ENCODE measurements at places on chromosomes 4 and X.

GRCh38 chrX:119757979-119758730 lies at the start of gene SOWAHD:
Gene SOWAHD (plus strand): TSS chrX:119758588. CDS start chrX:119758668, 80 bp downstream.
- DNase-seq = peak; percentile 25

- peak; percentile 65 for DNase-seq
Measured at GRCh38 chrX:135421537-135421931, 210 bp upstream of the SMIM10L2A start.

GRCh38 chr4:80138551-80139538 lies 58.5 kb upstream of the PRDM8 start:
- DNase-seq = no peak

- DNase-seq = no peak
Measured at GRCh38 chr4:38166082-38166481, 205.9 kb downstream of the PTTG2 start.

GRCh38 chr4:13212936-13213335 lies 271.2 kb downstream of the RAB28 start:
- no peak for DNase-seq

DNA sequence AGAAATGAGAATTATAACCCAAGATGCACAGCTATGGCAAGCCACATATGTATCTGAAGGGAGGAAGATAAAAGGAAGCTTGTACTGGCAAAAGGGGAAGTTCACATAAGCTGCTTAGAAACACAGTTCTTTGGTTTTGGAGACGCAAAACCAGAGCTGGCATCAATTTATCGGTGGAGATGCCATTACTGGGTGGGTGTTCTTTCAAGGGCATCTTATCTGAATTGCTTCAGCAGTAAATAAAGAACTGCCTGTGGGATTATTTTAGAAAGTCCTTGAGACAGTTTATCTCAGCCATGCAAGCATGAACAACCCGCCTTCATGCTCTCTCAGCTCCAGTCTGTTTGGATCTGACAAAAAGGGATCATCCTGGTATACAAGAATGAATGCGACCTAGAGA lies 60.8 kb downstream of the DDX60 start:
- DNase-seq = no peak

- no peak for DNase-seq
Measured at GRCh38 chrX:25872786-25873185, 265.4 kb upstream of the MAGEB18 start.

GRCh38 chr4:184280591-184281071 lies 63.0 kb upstream of the ENPP6 start:
- no peak for DNase-seq

DNA sequence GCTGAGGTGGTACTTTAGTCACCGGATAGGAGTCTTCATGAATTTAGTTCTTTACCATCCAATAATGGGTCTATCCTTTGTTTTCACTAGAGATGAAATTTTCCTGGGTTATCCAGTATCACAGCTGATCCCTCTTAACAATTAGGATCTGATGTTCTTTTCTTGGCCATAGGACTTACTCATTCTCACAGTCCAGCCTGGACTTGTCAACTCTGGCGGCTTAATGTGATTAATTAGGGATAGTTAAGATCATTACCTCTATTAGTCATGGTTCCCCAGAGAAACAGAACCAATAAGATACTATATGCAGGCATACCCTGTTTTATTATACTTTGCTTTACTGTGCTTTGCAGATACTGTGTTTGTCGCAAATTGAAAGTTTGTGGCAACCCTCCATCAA lies 272.7 kb upstream of the FAT4 start:
- no peak for DNase-seq

DNA sequence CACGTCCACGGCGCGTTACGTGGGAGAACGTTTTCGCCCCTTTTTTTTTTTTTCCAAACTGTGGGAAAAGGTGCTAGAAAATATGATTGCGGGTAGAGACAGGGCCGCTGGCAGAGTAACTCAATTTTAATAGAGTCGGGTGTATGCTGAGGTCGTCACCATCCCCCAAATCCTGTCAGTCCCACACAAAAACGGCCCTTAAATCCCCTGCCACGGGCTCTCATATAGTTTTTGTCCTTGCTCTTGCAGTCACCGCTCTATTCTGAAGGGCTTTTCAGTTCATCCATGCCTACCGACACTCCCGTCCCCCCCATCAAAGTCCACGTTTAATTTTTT lies 796 bp upstream of the MED14 start:
- no peak for DNase-seq

DNA sequence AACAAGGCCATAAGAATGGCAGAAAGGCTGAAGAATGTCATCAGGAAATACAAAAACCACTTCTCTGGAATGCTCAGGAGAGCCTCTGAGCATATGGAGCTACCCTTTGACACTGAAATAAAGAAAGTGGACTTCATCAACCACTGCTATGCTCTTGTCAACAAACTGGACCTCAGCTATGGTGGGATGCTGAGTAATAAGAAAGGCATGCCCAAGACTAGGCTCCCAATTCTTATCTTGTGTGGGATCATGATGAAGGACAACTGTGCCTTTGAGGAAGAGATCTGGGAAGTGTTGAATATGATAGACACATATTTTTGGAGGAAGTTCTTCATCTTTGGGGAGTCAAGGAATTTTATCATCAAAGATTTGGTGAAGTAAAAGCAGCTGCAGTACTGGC lies 86.9 kb upstream of the MAGEB16 start:
- DNase-seq = no peak

GRCh38 chr4:7298619-7299009 lies 106.3 kb downstream of the SORCS2 start:
- DNase-seq = no peak

DNA sequence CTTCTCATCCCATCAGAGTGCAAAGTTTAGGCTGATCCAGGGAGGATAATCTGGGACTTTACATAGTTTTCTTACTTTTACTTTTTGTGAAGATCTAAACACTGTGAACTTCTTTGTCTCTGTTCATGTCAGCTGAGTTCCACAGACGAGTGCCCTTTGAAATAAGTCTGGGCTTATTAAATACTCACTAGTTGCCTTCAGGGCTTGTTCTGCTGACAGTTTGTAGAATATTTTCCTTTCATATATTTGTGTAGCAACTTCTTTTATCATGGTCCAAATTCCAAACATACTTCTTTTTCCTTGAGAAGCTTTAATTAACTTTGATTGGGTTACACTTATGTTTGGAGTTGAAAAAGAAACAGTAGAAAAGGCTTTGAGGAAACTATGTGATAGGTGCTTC lies 109.6 kb downstream of the SH2D1A start:
- DNase-seq = no peak

- no peak for DNase-seq
Measured at GRCh38 chrX:85243761-85244449, at the start of the genes SATL1 and ZNF711. Gene SATL1 (minus strand): TSS chrX:85243779. CDS start chrX:85108968, 134,811 bp downstream. Gene ZNF711 (plus strand): TSS chrX:85243991. CDS start chrX:85247573, 3,582 bp downstream.

DNA sequence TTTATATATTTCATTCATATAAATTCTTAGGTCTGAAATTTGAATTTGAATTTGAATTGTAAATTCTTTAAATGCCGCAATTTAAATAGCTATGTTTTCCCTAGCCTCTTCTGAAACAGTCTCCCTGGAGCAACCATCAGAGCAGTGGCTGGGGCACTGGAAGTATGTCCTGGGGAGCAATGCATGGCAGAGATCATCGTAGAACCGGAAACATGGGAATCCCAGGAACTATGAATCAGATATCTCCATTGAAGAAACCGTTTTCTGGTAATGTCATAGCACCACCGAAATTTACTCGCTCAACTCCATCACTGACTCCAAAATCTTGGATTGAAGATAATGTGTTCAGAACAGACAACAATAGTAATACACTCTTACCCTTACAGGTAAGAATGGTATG lies 4.9 kb downstream of the CPEB2 start:
- peak; percentile 58 for DNase-seq

GRCh38 chrX:103774070-103774642 lies 2.5 kb upstream of the PLP1 start:
- peak; percentile 28 for DNase-seq

DNA sequence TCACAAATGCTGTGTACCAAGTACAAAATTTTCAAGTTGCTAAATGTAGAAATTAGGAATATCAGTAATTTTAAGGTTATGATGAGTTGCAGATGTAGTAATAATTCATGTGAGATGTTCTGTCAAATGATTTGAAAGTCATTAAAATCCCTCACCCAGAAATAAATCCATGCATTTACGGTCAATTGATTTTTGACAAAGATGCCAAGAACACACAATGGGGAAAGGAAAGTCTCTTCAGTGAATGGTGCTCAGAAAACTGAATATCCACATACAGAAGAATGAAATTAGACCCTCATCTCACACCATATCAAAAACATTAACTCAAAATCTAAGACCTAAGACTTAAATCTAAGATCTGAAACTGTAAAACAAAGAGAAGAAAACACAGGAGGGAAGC lies 12.9 kb upstream of the BMPR1B start:
- no peak for DNase-seq
